ENCODE measurements at places on chromosomes 16 and 17.

DNA sequence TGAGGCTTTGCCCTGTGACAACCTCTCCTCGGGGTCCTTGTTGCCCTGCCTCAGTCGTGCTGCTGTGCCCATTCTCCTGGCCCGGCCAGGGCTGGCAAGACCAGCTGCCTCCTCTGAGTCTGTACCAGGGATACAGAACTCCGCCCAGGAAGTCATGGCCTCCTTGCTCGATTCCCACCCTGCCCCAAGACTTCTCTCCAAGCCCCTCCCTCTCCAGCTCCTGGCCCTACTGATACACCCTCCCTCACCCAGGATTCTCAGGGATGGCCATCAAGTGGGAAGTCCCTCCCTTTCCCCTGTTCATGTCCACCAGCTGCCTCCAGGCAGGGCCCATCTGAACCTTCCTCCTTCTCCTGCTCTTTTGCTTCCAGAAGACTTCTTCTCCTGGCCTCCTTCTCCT is 11.2 kb upstream of the TMEM208 start:
- no peak for DNase-seq

DNA sequence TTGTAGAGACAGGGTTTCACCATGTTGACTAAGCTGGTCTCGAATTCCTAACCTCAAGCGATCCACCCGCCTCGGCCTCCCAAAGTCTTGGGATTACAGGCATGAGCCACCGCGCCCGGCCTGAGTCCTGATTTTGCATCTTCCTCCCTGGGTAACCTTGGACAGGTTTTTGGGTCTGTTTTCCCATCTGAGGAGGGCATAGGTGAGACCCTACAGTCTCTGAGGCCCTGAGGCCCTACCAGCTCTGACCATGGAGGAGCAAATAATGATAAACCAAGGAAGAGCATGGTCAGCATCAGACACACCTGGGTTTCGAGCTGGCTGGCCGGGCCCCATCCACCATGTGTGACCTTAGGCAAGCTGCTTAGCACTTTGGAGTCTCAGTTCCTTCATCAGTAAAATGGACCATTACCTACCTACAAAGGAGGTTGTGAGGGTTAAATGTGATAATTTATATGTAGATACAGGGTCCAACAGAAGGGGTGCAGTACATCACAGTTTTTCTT is 1.2 kb upstream of the NCBP3 start:
- no peak for DNase-seq

DNA sequence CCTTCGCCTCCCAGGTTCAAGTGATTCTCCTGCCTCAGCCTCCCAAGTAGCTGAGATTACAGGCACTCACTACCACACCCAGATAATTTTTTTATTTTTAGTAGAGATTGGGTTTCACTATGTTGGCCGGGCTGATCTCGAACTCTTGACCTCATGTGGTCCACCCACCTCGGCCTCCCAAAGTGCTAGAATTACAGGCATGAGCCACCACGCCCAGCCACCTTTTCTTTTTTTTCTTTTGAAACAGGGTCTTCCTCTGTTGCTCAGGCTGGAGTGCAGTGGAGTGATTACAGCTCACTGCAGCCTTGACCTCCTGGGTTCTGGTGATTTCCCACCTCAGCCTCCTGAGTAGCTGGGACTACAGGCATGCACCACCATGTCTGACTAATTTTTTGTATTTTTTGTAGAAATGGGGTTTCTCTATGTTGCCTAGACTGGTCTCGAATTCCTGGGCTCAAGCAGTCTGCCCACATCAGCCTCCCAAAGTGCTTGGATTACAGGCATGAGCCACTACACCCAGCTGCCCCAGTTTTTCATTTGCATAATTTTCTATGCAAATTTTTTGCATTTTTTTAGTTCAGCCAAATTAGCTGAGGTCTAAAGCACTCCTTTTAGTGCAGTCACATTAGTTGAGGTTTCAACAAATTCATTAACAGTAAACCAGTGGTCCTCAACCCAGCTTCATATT is 11.3 kb downstream of the WWP2 start:
- DNase-seq = no peak

DNA sequence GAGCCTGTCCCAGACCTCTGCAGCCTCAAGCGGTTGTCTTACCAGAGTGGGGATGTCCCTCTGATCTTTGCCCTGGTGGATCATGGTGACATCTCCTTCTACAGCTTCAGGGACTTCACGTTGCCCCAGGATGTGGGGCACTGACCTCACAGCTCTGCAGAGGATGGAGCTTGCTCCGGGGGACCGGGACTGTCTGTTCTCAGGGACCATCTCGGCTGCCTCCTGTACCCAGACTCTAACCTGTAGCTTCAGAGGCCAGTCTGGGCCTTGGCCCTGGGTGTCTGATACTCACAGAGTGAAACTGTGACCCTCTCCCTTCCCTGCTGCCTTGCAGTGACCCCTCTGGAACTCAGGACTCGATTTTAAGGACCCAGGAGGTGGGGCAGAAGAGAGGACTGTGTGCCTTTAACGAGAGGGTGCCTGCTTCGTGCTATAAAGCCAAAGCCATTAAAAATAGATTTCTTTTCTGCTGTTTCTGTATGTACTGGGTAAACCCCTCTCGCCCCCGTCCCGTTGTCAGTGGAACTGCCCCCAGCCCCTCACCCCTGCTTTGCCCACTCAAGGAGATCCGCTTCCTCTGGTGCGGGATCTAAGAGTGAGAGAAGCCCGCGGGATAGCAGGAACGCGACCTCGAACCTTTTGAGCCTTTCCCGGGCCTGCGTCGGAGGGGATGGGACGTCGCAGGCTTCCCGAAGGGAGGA is 1.1 kb upstream of the LLGL2 start:
- DNase-seq = no peak

DNA sequence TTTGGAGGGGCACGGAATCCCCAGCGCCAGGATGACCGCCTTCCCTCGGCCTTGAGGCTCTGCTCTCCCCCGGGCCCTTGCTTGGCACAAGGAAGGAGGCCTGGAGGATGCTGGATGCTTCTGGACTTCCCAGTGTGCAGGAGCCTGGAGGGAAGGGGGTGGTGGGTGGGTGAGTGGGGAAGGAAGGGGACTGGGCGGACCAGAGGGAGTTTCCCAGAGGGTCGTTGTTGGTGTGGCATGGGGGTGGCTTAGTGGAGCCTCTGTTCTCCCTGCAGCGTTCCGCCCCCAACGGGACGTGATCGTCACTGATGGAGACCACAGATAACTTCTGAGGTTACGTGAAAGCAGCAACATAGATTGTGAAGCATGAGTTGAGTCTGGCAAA is 140.0 kb downstream of the IRF8 start:
- no peak for DNase-seq

- no peak for DNase-seq
These were observed 7.8 kb downstream of the BFAR start for GRCh38 chr16:14640538-14640937.

Data from NCI-H1436 treated with DMSO at 0.1 percent for 48 hours (cell line).